ENCODE measurements at places on chromosomes 6 and 20.
A peak's percentile ranks its signal among the peaks of the same experiment; 100 is the strongest.

GRCh38 chr20:952196-952795 is 36.2 kb upstream of the ANGPT4 start:
- DNase-seq, result no peak

GRCh38 chr6:17712576-17712975 is 5.9 kb upstream of the NUP153 start:
- DNase-seq, result no peak

- DNase-seq, result no peak
These were observed 275.5 kb upstream of the SGK1 start for GRCh38 chr6:134593442-134593841.

GRCh38 chr6:36285797-36286196 is 15.9 kb downstream of the PNPLA1 start:
- DNase-seq, result no peak

DNA sequence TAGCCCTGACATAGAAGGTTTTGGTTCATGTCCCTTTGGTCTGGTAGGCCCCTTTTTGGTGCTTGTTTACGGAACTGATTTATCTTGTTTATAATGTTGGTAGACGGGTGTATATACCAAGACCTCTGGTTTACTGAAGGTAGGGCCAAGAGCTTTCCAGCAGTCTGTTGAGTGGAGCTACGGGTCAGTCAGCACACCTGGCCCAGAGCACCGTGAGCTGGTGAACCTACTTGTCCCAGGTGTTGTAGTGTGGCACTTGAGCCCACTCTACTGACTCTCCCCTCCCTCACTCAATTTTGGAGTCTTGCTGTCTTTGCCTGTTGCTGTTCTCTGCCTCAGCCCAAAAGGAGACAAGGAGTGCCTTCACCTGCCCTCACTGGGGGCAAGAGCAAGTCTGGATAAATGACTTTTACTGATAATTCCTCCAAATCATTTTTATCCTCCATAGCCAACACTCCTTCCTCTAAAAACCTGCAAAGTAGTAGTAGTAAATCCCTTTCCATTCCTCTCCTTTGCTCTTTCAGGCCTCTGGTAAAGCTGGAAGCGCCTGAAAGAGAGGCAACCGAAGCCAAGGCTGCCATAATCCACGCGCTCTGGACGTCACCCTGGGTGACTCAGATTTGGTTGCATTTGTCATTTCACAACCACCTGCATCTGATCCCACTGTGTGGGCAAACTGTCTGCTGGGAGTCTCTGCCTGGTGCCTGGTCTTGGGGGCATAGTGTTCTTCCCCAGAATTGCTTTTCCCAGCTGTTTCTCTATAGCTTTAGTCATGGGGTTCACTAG is 22.2 kb downstream of the RREB1 start:
- DNase-seq, result peak; percentile 62

DNA sequence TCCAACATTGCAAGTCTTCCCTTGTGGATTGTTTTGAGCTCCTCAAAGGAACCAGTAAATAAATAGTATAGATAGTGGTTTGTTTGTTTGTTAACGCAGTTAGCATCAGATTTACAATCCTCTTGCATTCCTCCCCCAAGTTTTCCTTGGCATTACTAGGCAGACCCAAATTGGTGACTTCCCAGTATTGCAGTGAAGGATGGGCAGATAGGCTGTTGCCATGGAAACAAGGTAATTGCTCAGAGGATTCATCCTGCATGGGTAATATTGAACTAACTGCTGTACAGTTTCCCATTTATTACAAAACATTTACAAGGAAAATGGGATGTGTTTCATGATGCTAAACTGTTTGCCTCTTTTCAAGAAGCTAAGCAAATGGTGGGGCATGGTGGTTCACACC is 477.2 kb downstream of the EPM2A start:
- DNase-seq, result no peak

DNA sequence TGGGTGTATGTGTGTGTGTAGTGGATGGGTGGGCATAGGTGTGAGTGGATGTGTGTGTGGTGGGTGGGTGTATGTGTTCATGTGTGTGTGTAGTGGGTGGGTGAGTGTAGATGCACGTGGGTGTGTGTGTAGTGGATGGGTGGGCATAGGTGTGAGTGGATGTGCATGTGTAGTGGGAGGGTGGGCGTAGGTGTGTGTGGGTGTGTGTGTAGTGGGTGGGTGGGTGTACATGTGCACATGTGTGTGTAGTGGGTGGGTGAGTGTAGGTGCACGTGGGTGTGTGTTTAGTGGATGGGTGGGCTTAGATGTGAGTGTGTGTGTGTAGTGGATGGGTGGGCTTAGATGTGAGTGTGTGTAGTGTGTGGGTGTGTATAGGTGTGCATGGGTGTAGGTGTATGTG is 104.4 kb downstream of the MYLK4 start:
- DNase-seq, result no peak

- peak; percentile 83 for DNase-seq
These were observed 377.0 kb downstream of the CDH4 start for GRCh38 chr20:61628901-61629601.

Measured in RWPE2 (cell line).